CD14-positive monocyte (primary cell): ENCODE measurements at places on chromosomes 6 and 20. TPM values are rescaled to one million over a fixed set of nuclear protein-coding genes. Genes with fewer than 3 reads are reported as not detected.

GRCh38 chr6:159279790-159280277, 110.6 kb downstream of the FNDC1 start:
- DNase-seq = no peak

GRCh38 chr20:22554391-22554790, 30.0 kb downstream of the FOXA2 start:
- no peak for DNase-seq

- no peak for DNase-seq
These were observed 126.3 kb upstream of the MYLIP start for GRCh38 chr6:16002332-16003196.

DNA sequence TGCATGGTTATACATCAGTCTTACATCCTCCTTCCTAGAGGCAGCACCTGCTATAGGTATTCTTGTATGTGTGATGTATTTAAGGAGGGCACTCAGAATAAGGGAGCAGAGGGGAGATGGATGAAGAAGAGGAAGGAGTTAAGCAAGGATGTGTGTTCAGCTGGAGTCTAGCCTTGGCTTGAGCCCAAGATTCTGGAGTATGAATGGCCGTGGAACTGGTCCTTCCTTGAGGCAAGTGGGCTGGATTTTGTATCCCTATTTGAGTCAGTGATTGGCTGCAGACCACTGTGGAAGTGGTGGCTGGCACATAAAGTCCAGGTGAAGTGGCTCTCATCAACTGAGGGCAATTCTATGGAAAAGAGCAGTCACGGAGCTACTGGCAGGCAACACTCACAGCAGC, 112.0 kb upstream of the RNF24 start:
- no peak for DNase-seq

DNA sequence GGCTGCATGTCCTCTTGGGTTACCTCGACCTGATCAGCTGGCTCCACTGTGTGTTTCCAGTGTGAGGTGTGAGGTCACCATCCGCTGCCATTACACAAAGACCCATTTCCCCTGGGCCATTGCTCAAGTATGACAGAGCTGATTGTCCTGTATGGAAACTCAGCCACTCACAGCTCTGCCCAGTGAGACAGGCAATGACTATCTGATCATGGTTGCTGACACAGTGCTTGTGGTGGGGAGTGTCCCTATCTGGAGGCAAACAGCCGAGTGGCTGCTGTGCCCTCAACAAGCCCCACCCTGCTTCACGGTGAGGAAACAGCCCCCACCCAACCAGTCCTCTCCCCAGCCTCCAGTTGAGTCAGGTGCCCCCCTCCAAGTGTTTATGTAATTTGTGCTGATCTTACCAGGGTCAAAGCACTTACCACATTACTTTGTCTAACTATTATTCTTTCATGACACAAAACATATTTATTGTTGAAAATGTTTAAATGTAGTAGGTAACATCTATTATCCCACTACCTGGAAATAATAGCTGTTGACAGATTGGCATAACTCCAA, 11.7 kb upstream of the MAPK13 start:
- peak; percentile 92 for DNase-seq

DNA sequence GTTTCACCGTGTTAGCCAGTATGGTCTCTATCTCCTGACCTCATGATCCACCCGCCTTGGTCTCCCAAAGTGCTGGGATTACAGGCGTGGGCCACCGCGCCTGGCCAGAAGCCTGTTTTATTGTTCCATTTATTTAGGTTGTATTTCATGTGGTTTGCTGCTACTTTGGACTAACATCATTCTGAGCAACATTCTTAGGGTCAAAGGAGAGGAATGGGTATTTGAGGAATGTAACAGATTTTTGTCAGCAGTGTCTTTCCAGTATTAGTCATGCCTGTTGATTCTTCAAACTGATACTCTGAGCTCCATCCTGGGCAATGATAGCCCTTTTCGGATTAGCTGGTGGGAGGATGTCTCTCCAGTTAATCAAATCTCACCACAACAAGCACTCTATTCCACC, 213.0 kb upstream of the CITED2 start:
- DNase-seq = no peak

DNA sequence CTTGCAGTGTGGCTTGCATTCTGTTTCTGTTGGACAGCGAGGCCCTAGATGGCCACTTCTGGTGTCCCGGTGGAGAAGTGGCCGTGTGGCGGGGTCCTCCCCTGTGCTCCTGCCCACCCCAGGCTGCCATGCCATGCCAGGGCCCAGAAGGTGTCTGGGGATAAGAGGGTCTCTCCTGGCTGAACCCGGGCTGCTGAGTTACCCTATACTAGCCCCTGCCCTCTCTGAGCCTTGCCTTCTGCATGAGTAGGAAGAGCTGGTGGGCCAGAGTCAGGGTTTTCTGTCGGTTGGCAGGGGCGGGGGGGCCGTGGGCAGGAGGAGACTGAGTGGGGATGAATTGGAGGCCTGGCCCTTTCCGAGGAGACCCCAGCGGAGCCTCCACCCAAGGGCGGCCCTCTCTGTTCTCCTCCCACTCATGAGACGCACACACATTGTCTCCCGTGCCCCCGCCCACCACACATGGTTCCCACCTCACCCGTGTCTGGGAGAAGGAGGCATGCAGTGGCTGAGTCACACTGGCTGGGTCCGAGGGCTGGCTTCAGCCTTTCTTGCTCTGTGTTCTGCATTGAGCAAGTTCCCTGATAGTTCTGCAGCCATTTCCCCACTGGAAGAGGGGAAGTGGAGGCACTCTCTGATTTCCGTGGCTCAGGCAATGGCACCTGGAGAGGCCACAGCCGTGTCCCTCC, 24.6 kb downstream of the VSTM2L start:
- DNase-seq = no peak

GRCh38 chr6:81820980-81821379, 68.5 kb upstream of the TENT5A start:
- DNase-seq = no peak

DNA sequence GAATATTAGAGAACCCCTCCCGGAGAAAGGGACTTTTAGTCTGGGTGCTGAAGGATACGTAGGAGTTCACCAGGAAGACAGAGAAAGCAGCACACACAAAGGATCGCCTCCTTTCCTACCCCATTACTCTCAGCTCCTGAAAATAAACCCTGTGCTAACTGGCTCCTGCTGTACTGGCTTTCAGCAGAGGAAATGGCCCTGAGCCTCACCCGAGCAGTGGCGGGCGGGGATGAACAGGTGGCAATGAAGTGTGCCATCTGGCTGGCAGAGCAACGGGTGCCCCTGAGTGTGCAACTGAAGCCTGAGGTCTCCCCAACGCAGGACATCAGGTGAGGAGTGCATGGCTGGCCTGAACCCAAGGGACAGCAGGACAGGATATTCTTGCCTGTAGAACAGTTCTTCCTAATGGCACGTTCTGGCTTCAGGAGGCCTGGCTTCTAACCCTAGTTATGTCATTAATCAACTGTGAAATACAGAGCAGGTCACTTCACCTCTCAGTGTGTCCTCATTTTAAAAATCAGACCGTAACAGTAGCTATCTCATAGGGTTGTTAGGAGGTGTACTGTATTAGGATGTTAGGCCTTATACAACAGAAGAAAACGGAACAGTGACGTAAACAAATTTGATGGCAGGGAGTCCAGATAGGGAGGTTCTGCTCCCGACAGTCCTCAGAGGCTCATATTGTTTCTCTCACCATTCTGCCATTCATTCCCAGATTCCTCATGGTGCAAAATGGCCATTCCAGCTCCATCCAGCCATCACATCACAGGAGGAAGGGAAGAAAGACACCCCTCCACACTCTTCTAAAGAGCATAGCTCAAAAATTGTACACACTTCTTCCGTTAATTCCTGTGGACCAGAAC, 1.8 kb downstream of the RBCK1 start:
- DNase-seq = no peak

DNA sequence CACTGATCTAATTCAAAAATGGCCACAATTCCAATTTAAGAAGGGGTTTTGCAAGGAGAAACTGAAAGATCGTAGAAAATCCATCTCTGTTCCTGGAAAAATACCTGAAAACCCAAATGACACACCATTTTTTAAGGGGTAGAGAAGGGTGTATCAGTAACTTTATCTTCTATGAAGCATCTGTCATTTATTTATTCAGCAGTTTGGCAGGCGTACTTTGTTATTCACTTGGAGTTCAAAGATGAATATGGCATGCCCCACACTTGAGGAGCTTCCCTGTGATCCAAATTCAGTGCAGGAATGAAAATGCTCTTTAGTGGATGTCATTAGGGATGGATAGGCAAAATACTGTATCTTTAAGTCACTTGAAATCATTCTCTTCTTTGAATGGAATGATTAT, 7.2 kb downstream of the HINT3 start:
- DNase-seq = no peak

- DNase-seq = peak; percentile 12
These were observed 15.2 kb downstream of the RNF8 start for GRCh38 chr6:37368961-37369320.

DNA sequence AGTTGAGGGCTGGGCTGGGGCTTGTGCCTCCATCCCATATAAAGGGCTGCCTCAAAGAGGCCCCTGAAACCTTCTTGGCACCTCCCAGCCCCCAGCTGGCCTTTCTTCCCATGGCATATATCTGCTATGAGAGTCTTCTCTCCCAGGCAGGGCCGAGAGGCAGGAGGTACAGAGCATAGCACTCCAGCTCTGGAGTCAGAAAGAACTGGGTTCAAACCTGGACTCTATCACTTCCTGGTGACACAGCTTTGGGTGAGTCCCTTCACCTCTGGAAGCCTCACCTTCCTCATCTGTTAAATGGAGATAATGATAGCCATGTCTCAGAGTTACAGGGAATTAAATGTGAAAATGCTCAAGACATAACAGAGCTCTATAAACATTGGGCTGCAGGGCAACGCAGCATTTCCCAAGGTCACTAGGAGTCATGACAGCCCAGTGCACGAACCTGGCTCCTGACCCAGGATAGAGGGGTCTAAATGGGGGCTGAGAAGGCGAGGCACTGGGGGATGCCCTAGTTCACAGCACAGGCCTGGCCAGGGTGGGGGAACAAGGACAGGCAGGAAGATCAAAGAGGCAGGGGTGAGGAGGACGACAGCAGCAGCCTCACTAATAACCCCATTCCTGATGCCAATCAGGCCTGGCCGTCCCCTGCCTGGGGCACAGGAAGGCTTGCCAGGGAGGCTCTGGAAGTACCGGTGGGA, 1.9 kb downstream of the FAM83C start:
- DNase-seq = no peak

DNA sequence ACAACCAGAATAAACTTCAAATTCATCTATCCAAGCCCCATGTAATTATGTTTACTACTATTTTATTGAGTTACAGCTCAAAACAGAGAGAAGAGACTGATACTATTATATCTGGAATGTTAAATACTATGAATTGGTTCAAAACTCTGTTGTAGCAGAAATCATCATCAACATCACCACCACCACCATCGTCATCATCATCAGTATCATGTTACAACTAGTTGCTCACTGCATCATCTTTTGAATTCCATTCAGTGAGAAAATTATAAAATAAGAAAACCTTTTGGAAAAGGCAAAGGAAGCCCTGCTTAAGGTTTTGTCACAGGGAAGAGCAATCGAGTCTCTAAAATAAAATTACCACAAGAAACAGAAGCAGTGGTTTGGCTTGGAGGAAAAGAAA, 36.2 kb upstream of the THEMIS start:
- no peak for DNase-seq

DNA sequence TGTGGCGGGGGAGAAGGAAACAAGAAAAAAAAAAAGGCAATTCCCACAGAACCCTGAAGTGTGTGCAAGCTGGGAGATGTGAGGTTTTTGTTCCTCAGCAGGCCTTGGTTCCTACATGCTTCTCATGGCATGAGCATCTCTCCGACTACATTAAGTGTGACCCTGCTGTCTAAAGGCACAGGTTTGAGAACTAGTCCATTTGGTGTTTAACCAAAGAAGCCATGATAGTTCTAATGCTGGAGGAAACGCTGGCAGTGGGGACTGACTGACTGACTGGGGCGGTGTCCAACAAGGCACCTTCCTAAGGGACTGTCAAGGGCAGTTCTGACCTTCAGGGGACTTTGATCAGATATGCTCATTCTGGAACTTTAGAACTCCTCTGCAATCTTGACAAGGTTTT, 3.8 kb downstream of the TXNDC5 start:
- no peak for DNase-seq

- no peak for DNase-seq
These were observed 320.0 kb upstream of the FLRT3 start for GRCh38 chr20:14657266-14658005.

- peak; percentile 45 for DNase-seq
These were observed 6.4 kb downstream of the TPMT start for GRCh38 chr6:18148304-18149025.

DNA sequence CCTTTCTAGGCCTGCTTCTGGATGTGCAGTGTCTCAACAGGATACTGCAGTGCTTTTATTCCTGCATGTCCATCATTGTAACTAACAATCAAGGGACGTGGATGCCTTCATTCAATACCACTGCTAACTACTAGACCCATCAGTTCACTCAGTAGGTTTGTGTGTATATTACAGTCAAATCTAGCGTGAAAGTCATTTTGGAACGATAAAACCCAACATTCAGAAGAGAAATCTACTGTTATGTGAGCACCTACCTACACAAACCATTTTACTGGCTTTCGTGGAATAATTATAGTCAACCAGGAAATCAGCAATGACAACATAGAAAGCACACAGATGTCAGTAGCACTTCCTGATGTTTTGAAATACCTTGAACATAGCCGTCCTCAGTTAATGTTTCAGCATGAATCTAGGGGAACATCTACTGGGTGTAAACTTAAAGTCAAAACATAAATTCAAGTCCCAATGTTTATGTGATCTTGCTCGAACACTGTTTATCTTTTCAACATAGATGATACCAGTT, 270.6 kb downstream of the FARS2 start:
- DNase-seq = no peak

DNA sequence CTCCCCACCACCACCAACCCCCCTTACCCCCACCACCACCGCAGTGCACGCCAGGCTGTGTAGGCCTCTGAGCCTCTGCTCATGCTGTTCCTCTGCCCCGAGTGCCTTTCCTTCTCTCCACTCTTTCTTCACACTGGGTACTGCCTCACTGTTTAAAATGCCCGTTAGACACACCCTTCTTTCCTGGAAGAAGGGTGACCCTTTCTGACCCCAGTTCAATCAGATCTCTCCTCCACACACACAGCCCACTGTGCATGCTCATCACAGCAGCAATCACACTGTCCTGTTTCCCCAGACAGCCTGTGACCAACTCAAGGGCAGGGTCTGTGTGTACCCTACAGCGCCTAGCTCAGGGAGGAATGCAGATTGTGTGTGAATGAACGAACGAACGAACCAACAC, 10.0 kb downstream of the TMEM74B start:
- DNase-seq = no peak

- no peak for DNase-seq
These were observed 156.7 kb upstream of the PMEPA1 start for GRCh38 chr20:57866250-57867106.

XRN2 gene
- polyA plus RNA-seq = 101 TPM

ADISSP gene
- polyA plus RNA-seq = 59.6 TPM

PEX3 gene
- polyA plus RNA-seq = 1.1 and 3.2 TPM in 2 replicates

PRDM13 gene
- not detected for polyA plus RNA-seq

C6orf58 gene
- polyA plus RNA-seq = not detected in 2 replicates

NKAIN4 gene
- polyA plus RNA-seq = not detected in 2 replicates

CST7 gene
- polyA plus RNA-seq = 1.2 and 1.8 TPM in 2 replicates

PRICKLE4 gene
- polyA plus RNA-seq = 0.88 and 0.98 TPM in 2 replicates

SPEF1 gene
- polyA plus RNA-seq = not detected

PRL gene
- 0.42 TPM for polyA plus RNA-seq

JPH2 gene
- not detected for polyA plus RNA-seq
